ENCODE measurements at places on chromosomes 3 and 15. TPM values are rescaled to one million over a fixed set of nuclear protein-coding genes. Genes with fewer than 3 reads are reported as not detected.

SSR3 gene
- 74.1 TPM for total RNA-seq

- DNase-seq: no peak
These were observed 39.0 kb upstream of the NDUFB4 start for GRCh38 chr3:120557115-120557514.

- no peak for DNase-seq
These were observed 56.0 kb upstream of the MME start for GRCh38 chr3:155024006-155024638.

ATP8B4 gene
- 11.8 TPM for total RNA-seq

ST3GAL6 gene
- 10.8 TPM for total RNA-seq

GRCh38 chr3:141699897-141700296, 38.2 kb upstream of the RNF7 start:
- DNase-seq: no peak

GRCh38 chr3:169772305-169772896, 795 bp upstream of the MYNN start:
- DNase-seq: no peak

DNA sequence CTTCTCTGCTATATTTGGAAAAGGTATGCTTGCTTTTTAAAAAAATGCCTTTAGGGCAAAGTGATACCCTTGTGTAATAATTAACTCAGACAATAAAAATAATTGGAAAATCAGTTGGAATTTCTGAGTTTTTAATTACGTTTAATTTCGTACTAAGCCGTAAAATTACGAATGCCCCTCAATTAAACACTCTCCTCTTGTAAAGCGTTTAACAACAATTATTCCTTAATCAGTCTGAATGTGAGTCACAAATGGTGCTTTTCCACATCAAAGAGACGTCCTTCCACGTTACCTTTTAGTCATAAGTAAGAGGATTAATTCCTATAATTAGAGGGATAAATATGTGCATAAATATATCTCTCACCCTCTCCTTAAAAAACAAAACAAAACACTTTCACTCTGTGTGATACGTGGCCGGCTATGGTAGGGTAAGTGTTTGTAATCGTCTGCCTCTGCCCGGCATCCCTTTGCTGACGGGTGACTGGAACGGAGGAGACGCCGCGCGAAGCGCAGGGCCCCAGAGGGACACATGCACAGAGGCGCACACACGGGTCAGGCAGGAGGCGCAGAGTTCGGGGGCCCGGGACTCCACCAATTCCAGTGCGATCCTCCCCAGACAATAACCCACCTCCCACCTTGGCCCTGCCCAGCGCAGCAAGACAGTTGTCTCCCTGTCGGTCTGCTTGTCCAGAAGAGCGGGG, 9.7 kb upstream of the MEIS2 start:
- no peak for DNase-seq

MKRN3 gene
- total RNA-seq: 1.0 TPM

PARP15 gene
- total RNA-seq: 1.2 TPM

Data from tibial nerve (tissue), 4 donors.